Frontal cortex (tissue), 4 donors: ENCODE measurements at places on chromosomes 2 and 18. TPM values are rescaled to one million over a fixed set of nuclear protein-coding genes. Genes with fewer than 3 reads are reported as not detected.

GRCh38 chr2:98944775-98945174 is 8.8 kb upstream of the CRACDL start:
- DNase-seq: no peak

GRCh38 chr18:55247032-55247431 is 287.8 kb upstream of the CCDC68 start:
- no peak for DNase-seq

GRHL1 gene
- 4.9 TPM for total RNA-seq

- DNase-seq: no peak
Measured at GRCh38 chr2:216293883-216294282, 78.4 kb downstream of the MARCHF4 start.

GRCh38 chr2:100317634-100318033 is 4.7 kb downstream of the LONRF2 start:
- no peak for DNase-seq

DNA sequence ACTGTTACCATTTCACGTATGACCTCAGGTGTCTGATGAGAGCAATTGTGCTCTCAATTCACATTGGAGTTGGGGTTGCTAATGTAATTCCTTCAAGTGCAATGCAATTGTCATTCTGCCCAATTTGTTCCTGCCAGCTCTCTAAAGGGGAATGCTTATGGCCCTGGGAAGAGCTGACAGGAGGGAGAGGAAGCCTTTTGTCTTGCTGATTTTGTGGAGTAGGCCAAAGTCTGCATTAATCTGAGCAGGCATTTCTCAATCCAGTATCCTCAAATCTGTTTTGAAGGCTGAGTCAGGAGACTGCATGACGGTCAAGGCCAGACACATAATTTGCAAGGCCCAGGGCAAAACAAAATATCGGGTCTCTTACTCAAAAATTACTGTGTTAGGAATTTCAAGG is 326.4 kb upstream of the SPHKAP start:
- DNase-seq: no peak

DNA sequence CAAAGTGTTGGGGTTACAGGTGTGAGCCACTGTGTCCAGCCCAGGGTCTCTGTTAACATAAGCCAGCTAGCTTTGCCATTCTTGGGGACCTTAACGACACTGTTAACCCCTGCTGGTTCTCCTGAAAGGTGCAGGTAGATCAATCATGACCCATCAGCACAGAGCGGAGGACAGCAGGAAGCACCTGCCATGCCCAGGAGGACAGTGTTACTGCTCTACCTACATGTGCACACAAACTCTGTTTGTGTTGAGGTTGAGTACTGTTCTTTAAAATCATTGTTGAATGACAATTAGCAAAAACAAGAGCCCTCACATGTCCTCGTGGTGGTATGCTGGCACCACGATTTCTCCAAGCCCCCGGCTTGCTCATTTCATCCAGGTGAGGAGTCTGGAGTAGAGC is 120.9 kb downstream of the FAM210A start:
- no peak for DNase-seq

ADAM23 gene
- total RNA-seq: 20.0 TPM

GRCh38 chr2:215554689-215555498 is 119.0 kb upstream of the FN1 start:
- no peak for DNase-seq

- no peak for DNase-seq
Measured at GRCh38 chr2:17083902-17084301, 418.3 kb upstream of the CYRIA start.

- no peak for DNase-seq
Measured at GRCh38 chr18:8163286-8163959, 445.8 kb upstream of the RAB12 start.

DNA sequence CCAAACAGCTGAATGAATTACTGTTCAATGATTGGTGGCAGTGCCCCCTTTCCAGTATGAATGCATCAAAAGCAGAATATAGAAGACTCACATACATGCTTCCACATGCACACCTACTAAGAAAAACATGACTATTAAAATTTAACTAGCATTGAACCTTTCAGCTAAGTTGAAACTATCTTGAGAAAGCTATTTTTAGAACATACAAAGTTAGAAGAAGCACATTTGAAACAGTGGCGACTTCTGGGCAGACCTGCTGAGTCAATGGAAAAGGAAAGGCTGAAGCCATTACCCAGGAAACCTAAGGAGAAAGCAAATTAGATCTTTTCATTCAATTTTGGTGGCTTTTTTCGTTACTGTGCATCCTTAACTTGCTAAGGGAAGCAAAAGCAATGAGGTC is 55.9 kb downstream of the PLA2R1 start:
- DNase-seq: no peak

GRCh38 chr2:201854841-201855240 is 48.5 kb downstream of the CDK15 start:
- no peak for DNase-seq
